Cortex of kidney (tissue), 1 donor: ENCODE measurements at places on chromosomes 12 and 14.

DNA sequence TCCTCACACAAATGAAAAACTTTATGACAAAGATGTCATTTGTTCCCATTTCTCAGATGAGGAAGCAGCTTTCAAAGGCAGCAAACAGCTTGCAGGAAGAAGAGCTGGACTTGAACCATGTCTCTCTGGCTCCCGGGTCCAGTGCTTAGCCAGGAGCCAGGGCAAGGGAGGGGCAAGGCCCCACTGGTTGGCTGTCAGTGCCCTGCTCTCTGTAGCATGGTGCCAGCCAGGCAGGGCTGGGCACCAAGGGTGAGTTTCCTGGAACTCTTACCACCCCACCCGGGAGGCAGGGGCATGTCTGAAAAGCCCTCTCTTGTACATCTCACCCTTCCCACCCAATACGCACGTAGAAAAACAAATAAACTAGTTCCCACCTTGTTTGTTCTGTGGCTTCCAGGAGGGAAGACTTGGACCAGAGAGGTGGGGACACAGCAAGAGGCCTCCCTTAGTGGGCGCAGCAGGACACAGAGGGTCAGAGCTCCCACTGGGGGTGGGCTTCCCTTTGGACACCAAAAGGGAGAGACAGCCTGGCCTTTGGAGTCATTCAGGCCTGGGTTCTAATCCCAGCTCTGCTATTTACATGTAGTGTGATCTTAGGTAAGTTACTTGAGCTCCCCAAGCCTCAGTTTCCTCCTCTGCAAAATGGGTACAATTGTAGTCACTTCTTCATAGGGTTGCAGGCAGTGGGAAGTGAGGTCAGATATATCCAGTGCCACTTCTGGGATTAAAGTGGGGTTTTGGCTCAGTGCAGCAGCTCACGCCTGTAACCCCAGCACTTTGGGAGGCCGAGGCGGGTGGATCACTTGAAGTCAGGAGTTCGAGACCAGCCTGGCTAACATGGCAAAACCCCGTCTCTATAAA lies 17.2 kb downstream of the TRPV4 start:
- DNase-seq, result no peak

- no peak for DNase-seq
Observed at GRCh38 chr14:79404874-79405511, 806.3 kb downstream of the DIO2 start.

- DNase-seq, result no peak
Observed at GRCh38 chr12:47200446-47200845, 120.7 kb upstream of the AMIGO2 start.

DNA sequence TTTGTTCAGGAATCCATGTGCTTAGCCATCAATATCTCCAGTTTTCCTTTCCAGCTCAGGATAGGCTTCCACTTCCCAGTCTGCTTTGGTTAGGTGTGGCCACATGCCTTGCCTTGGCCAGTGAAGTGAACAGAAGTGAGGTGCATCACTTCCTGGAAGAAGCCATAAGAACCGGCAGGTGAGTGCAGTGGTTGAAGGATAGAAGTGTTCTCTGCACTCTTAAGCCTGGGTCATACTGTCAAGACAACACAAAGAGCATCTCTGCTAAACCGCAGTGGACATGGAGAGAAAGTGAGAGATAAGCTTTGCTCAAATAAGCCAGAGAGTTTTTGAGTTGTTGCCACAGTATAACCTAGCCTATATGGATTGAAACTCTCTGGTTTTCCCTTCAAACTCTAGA lies 11.4 kb downstream of the GNG2 start:
- no peak for DNase-seq

GRCh38 chr12:98174428-98174809 lies 341.0 kb upstream of the TMPO start:
- no peak for DNase-seq

GRCh38 chr12:103880299-103881142 lies 39.5 kb upstream of the NT5DC3 start:
- no peak for DNase-seq
